NCI-H187 treated with DMSO at 0.1 percent for 48 hours (cell line): ENCODE measurements at places on chromosomes 13 and 19.

DNA sequence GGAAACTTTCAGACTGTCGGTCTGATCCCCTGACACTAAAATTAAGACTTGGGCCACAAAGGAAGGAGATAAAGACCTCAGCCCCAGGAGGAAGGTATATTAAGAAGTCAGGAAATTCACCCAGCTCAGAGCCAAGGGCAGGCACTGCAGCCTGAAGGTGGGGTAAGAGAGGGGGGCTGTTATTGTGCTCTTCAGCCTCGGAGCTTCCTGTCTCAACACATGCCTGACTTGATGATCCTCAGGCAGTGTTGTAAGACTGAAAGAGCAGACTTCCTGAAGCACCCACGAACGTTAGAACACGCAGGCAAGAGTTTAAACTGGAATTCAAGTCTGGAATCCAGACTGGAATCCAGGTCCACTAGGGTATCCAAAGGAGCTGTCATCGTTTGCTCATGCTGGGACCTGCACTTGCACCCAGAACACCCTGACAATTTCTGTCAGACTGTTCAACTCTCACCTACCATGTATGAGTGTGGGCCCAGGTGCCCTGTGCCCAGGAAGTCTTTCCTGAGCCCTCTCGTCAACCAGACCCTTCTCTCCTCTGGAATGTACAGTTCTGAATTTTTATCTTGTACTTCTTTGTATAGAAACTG is 10.7 kb upstream of the FLT1 start:
- DNase-seq, result no peak

GRCh38 chr19:6113616-6114188 is 3.4 kb upstream of the RFX2 start:
- no peak for DNase-seq

GRCh38 chr19:5947435-5947834 is 30.5 kb downstream of the RANBP3 start:
- no peak for DNase-seq

DNA sequence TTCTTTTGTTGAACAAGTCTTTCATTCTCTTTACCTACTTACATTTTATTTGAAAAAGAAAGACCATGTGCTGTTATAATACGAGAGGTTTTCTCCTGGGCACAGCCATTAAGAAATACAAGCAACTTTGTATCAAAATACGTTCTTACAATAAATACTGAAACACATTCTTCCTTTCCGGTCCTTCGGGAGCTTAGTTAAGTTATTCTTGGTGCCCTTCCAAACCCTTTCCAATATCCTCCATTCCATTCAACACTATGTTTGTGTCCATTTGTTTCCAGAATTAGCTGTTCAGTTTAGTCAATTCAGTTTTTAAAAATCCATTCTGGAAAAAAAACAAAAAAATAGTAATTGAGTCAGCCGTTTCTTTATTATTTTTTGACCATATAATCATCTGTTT is 746.8 kb upstream of the SLC10A2 start:
- DNase-seq, result no peak

GRCh38 chr19:5407356-5407755 is 47.9 kb upstream of the ZNRF4 start:
- DNase-seq, result no peak

GRCh38 chr13:40084934-40085333 is 429.5 kb downstream of the COG6 start:
- no peak for DNase-seq

GRCh38 chr19:48608798-48609263 is 2.3 kb downstream of the SPACA4 start:
- DNase-seq, result no peak

- DNase-seq, result peak; percentile 73
Measured at GRCh38 chr13:39106216-39107005, 68.2 kb downstream of the NHLRC3 start.

GRCh38 chr19:13929956-13930355 is 8.3 kb downstream of the PODNL1 start:
- no peak for DNase-seq

DNA sequence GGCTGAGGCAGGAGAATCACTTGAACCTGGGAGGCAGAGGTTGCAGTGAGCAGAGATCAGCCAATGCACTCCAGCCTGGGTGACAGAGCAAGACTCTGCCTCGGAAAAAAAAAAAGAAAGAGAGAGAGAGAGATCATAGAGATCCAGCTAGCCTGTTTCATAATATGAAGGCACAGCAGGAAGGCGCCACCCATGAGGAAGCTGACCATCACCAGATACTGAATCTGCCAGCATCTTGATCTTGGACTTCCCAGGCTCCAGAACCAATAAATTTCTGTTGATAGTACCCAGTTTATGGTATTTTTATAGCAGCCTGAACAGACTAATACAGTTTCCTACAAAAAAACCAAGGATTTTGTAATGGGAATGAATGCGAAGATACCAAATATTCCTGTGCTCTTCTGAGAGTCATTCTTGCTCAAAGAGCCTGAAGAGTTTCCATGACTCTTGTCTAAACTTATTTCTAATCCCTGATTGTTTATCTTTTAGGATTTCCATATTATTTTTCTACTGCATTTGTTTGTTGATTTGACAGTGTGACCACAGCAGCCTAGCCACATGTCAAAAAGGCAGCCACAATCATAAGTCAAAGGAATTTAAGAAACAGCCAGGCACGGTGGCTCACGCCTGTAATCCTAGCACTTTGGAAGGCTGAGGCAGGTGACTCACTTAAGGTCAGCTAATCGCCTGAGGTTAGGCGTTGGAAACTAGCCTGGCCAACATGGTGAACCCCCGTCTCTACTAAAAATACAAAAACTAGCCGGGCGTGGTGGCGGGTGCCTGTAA is 37.7 kb upstream of the PDCD5 start:
- no peak for DNase-seq

DNA sequence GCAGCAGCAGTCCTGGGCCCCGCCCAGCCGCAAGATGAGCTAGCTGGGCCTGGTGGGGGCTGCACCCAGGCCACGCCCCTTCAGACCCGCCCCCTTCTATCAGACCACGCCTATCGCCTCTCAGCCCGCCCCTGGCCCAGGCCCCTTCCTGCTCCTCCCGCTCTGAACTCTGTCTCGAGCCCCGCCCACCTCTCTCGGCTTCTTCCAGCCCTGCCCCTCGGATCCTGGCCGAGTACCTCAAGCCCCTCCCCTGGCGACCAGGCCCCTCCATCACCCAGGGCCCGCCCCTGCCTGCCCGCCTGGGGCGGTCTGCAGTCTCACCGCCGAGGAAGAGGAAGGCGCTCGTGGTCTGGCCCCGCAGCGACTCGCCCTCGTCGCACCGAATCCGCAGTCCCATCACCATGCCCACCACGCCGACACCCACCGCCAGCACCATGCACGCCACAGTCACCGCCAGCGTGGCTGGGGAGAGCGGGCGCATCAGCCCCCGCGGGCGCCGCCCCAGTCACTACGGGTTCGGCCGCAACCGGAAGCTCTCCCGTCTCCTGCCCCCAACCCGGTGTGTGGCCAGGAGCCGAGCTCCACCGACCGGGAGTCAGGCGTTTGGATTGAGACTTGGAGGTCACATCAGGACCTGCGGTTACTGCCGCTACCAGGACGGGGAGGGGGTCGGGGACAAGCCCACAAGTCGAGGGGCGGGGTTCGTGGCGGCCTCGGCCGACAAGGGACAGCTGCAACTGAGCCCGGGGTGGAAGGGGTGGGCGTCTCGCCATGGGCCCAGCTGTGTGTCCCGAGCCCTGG is 1.0 kb downstream of the CLDND2 start:
- no peak for DNase-seq
